ENCODE measurements at places on chromosomes 12 and 14.
A peak's percentile ranks its signal among the peaks of the same experiment; 100 is the strongest.

DNA sequence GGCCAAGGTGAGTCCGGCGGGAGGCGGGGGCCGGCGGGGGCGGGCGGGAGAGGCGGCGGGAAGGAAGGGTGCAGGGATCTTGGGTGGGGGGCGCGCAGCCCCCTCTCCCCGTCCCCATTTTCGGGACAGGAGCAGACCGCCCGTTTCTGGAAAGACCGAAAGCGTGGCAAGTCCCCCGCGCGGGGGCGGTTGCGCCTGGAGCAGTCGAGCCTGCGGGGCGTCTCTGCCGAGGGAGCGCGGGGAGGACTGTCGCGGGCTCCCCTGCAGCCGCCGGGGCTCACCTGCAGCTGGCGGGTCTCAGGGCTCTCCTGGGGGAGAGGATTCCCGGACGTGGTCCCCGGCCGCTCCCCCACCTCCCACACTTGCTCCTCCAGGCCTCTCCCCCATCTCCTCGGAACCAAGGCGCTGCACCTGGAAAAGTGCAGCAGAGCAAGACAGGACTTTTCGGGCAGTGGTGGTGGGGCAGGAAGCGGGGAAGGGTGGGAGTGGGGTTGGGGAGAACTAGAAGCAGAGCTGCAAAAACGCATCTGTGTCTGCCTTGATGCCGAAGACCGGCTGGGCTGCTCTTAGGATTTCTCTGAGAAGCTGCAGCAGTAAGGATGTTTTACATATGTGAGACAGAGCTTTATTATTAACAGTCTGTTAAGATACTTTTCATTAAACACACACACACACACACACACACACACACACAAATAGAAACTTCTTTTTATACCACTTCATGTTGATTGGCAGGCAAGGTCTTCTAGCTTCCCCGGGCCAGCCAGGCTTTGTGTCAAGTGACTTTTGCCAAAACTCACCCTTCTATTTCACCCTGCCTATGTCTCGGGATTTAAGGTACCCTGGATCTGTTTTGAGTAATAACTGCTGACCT is 677 bp downstream of the C12orf75 start:
- DNase-seq = no peak

DNA sequence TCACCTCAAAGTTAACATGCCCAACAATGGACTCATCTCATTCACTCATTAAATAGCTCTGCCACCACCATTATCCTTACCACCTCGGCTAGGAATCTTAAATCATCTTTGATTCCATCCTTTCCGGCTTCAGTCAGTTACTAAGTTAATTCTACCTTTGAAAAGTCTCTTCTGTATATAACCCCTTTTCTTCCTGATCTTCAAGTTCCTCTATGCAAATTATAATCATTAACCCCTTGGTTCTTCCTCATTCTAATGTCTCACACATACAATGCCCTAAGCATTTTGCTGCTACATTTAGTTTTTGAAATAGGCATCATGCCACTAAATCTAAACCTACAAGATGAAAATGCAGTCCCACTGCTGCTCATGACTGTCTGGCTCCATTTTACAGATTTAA is 51.6 kb downstream of the ATP2B1 start:
- no peak for DNase-seq

DNA sequence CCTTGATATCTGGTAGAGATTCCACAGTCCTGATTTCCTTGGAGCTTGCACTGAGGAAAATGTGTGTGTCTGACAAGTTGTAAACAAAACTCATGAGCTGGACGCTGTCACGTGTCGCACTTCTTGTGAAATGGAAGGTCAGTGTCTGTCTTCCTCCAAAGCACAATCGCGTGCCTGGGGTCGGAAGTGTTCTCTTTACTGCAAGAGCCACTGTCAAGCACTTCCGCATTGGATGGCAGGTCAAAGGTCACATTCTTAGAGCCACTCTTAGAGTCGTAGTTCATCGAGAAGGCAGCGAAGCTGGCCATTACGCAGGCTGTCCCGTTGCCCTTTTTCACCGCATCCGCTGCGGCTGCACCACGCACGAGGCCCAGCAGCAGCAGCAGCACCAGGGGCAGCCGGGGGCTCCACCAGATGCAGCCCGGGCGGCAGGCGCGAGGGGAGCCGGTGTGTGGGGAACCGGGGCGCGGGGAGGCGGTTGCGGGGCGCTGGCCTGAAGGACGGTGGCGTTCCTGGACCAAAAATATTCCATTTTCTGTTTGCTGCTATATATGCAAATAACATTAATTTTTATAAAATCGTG is 45.0 kb downstream of the LRTM2 start:
- DNase-seq = no peak

DNA sequence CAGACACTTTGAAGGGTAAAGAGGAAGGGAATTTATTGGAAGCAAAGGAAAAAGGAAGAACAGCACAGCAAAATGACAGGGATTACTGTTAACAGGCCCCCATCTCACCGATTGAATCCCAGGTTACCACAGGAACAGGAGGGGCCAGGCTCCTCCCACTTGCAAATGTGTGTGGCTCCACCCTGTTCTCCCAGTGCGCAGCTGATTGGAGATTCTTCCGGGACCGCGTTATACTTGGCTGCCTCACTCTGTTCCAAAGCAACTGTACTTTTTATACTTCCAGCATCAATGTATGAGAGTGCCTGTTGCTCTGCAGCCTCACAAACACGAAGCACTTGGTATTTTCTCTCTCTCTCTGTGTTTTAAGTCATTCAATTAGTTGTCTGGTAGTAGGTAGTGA is 273.6 kb upstream of the MDGA2 start:
- no peak for DNase-seq

- no peak for DNase-seq
These were observed 117.5 kb upstream of the FKBP4 start for GRCh38 chr12:2677142-2677880.

DNA sequence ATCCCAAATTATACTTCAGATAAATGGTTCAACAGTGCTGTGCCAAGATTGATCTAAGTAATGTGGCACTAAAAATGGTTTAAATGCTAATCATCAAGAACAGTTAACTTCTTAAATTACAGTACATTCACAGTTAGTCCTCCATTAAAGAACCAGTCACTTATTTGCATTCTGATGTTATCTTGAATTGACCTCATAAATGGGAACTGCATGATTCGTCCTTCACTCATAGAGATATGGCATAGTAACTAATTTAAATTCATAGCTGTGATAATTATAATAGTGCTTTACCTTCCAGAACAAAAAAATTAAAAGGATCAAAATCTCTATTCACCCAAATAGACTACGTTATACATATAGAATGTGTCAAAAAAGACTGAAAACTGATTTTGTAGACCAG is 61.1 kb downstream of the COCH start:
- no peak for DNase-seq

DNA sequence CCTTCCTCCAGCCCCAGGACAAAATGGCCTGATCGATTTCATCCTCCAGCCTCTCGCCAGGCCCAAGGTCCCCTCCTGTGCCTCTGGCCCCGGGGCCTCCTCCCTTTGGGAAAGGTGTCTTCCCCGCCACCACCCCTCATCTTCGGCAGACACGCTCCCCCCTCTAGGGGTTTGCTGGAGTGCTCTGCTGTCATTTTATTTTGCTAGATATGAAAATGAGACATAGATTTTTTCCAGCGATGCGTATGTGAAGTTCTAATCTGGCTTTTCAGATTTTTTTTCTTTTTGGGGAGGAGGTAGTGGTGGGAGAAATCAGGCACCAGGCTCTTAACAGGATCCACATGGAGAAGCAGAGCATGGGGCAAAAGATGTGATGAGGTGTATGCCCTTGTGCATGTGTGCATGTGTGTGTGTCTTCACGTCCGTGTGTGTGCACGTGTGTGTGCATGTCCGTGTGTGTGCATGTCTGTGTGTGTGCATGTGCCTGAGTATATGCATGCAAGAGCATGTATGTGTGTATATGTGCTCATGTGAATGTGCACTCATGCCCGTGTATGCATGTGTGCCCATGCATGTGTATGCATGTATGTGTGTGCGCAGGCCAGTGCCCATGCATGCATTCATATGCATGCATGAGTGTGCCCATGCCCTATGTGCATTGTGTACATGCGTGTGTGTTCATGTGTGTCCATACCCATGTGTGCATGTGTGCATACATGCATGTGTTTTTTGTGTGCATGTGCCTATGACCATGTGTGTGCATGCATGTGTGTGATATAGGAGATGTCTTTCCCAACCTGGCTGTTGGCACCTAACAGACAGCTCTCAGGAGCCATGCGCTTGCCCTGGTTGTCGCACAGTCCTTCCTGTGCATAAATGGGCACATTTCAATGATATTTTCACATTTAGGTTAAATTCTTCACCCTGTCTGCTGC is 203.0 kb downstream of the RBM19 start:
- DNase-seq = no peak

DNA sequence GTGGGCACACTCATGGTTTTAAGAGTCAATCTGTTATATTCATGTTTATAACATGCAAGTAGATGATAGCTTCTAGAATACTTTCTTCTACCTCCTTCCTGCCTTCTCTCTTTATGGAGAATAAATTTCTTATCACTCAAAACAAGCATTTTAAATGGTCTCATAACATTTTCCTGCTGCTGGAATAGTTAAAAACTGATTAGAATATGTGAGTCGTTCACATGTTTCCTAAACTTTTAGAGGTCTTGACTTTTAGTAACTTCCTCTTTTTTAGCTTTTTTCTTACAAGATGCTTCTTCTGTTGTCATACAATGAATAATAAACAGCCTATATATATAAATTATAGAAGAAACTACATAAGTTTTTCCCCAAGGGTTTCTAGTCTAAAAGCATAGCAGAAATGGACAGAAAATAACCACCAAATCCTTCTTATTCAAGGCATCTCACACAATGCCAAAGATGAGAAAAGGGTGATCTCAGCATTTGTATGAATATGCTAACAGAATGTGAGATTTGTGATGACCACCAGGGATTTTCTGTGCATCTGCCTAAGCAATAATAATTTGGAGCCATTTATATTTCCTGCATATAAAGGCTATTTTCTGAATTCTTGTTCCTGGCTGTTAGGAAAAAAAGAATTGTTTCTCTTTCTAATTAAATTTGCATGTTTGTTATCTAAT is 127.8 kb downstream of the DAAM1 start:
- no peak for DNase-seq

DNA sequence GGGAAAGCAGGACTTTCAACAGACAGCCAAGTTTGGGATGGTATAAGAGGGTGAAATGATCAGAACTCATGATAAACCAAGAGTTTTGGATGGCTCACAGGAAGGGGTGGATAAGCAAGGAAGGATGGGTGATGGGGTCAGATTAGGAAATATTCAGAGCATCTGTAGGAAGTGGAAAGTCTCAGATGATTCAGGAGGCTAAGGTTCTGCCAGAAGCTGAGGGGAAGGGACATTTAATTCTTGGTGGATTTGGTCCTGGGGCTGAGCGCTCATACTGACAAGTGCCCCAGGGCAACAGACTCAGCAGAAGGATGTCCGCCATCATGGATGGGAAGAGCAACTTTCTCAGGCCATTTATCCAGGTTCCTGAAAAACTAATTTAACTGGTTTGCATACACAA is 28.4 kb upstream of the BDKRB2 start:
- DNase-seq = peak; percentile 75

DNA sequence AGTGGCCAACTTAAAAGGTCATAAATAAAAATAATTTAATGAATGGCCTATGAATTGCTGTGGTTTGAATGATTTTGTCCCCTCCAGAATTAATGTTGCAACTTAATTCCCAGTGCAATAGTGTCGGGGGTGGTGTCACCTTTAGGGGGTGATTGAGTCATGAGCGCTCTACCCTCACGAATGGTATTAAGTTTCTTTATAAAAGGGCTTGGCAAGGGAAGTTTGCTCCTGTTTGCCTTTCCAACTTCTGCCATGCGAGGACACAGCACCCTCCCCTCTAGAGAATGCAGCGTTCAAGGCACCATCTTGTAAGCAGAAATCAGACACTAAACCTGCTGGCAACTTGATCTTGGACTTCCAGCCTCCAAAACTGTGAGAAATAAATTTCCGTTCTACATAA is 253.3 kb downstream of the ATXN7L3B start:
- DNase-seq = no peak

- DNase-seq = no peak
These were observed 11.3 kb downstream of the GARIN6 start for GRCh38 chr12:99658671-99659349.

GRCh38 chr12:62802984-62803383 is 132.0 kb downstream of the PPM1H start:
- peak; percentile 57 for DNase-seq

DNA sequence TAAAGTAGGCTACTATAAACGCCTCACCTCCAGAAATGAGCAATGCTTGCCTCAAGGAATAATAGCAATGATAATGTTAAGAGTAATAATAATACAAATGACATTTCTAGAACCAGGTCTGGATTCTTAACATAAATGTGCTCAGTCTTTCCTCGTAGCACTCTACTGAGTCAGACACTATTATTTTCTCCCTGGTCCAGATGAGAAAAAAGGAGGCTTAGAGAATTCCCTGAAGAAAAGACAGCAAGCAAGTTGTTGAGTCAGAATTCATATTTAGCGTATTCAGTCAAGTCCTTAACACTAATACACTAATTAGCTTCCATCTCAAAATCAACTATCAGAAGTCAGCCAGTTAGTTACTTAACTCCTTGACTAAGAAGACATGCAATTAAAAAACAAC is 13.2 kb downstream of the KCNC2 start:
- no peak for DNase-seq

- no peak for DNase-seq
These were observed 59.3 kb upstream of the VASH1 start for GRCh38 chr14:76701981-76702380.

- no peak for DNase-seq
These were observed 32.0 kb downstream of the ITGA7 start for GRCh38 chr12:55675666-55676065.

DNA sequence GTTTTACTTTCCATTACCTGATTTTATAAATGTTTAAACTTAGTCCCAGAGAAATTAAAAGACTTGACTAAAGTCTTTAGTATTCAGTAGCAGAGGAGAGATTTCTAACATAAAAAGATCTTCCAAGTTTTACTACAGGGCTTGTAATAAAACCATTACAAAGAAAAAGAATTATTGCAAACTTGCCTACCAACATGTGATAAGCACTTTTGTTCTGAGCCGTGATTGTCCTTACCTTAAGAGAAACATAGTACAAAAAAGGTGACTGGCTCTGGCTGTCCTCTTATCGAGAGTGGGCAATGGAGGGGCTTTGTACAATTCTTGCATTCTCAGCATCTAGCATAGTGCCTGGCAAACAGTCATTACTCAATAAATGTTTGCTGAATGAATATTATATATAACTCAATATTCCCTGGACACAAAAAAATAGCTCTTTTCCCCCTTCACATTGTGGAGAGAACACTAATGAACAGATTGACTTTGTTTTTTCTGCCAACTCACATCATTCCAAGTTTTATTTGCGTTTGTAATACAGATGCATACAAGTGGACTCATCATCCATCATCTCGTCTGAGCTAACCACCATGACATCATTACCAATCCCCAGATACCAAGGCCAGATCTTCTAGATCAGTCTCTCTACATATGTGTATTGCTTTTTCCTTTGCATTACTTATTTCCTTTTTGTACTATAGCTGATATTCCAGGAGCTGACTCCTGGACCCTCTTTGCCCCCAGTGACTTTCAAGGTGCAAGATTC is 192.8 kb upstream of the EEA1 start:
- peak; percentile 93 for DNase-seq

DNA sequence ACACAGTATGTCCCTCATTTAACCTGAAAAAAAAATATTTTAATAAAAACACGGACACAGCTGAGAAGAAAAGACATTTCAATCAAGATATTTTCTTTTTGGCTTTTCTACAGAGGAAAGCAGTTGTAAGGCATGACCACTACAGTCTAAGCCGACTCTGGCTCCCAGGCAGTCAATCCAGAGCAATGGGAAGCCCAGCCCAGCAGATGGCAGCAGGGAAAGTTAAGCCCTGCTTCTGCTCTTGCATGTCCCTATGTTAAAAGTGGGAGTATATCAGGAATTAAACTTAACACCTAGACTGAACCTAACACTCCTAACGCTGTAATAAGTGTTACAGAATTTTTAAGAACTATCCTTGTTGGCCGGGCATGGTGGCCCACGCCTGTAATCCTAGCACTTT is 19.5 kb upstream of the HAL start:
- peak; percentile 37 for DNase-seq
